NCI-H1417 treated with DMSO at 0.1 percent for 48 hours (cell line): ENCODE measurements at places on chromosomes 7 and 10.

DNA sequence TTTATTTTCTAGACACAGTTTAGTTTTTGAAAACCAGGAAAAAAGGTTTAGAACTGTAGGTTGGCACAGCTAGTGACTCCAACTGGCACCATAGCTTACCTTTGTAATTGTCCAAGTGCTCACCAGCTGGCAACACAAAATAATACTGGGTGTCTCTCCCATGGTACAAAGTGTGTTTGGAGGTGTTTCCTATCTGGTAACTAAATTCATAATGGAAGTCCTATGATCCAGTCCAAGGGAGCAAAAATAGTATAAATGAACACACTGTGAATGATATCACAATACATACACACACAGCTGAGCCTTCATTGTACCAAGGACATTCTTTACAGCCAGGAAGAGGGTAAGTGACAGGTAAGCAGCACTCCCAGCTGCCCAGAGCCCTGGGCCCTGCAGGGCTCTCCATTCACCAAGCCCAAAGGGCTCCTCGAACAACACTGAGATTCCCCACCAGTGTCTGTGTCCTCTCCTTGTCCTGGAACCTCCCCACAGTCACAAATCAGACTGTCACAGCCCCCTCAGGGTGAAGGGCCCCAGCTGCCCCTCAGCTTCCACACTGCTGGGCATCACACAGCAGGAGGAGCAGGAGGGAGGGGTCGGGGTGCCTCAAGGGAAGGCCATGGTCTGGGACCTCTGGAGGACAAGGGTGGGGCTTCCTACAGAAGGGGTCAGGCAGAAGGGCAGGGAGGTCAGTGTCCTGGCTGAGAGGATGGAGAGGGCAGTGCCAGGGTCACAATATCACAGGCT is 72.1 kb downstream of the PKD1L1 start:
- no peak for DNase-seq

- no peak for DNase-seq
These were observed 55.9 kb downstream of the ATXN7L1 start for GRCh38 chr7:105820363-105821066.

DNA sequence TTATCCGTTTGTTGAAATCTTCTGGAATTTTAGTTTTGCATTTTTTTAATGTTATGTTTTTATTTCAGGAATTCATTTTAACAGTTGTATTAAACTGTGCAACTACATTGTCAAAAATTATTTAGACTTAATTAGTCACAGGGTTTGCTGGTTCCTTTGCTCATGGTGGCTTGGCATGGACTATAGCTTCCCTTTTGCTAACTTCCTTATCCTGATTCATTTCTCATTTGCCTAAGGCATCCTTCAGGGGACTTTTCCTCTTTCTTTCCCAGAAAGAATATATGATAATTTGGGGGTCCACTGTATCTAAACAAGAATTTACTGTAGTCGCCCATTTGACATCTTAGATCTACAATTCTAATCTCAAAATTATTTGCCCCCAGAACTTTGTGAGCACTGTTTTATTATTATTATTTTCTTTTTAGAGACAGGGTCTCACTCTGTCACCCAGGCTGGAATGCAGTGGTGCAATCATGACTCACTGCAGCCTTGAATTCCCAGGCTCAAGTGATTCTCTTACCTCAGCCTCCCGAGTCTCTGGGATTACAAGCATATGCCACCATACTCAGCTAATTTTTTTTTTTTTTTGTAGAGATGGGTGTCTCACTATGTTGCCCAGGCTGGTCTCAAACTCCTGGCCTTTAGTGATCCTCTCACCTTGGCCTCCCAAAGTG is 13.9 kb downstream of the FIGNL1 start:
- DNase-seq: no peak

DNA sequence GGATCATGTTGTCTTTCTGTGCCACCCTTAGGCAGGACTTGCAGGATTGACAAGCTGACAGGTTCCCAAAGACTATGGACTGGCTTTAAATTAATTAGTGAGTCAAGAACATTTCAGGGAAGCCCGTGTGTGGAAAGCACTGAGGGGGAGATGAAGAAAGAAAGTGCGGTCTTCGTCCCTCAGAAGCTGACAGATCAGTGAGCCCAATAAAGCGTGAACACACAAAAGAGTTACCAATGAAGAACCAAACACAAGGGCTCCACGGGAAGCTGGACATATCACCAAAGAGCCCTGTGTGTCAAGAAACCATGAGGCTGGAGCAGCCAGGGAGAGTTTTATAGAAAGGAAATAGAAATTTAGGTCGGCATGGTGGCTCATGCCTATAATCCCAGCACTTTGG is 725.8 kb downstream of the PARD3 start:
- no peak for DNase-seq

DNA sequence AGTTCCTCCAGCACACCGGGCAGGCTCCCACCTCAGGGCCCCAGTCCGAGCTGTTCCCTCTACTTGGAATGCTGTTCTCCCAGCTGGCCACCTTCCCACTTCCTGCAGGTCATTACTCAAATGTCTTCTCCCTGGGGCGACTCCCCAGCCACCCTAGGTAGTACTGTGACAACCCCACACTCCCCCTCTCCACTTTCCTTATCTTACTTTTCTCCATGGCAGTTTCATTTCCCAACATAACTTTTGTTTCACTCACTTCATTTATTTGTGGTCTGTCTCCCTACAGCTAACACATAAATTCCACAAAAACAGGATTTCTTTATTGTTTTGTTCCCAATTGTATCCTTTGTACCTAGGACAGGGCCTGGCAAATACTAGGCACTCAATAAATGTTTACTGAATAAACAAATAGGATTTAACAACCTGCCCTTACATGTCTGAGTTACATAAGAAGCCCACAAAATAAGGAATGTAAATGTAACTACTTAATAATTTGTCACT is 76.5 kb downstream of the JAZF1 start:
- DNase-seq: no peak

- DNase-seq: peak; percentile 95
These were observed 517.5 kb upstream of the GALNT17 start for GRCh38 chr7:70614237-70615045.

- DNase-seq: no peak
These were observed 12.8 kb upstream of the MMP21 start for GRCh38 chr10:125788156-125789034.

GRCh38 chr7:39464350-39465054 is 101.7 kb upstream of the YAE1 start:
- DNase-seq: no peak

DNA sequence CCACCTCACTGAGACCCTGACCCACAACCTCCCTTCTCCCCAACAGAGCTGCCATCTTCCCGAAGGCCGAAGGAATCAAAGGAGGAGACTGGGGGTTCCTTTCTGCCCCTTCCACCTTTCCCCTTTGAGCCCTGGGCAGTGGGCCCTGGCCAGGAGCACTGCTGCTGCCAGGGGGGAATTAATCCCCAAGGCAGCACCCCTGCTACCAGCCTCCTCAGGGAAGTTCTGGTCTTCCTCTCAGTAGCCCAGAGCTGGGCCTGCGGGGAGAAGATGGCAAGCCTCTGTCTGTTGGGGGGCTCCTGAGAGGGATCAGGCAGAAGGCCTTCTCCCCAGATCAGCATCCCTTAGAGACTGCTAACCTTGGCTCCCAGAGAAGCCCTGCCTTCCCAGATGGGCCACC is 25.5 kb downstream of the DPCD start:
- DNase-seq: no peak

DNA sequence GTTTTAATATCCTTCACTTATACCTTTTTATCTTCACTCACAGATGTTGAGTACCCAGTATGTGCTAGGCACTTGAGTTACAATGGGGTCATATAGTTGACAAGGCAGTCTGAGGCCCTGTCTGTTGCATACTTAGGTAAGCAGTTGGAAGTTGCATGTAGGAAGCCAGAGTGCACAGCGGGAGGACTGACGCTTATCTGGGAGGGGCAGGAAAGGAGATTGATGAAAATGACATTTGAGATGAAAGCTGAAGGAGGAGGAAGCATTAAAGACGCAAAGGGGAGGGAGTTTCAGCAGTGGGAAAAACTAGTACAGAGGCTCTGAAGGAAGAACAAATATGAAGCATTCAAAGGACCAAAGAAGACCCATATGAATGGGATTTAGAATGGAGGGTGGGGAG is 266.2 kb downstream of the HTR7 start:
- no peak for DNase-seq

- no peak for DNase-seq
These were observed 26.1 kb upstream of the RSU1 start for GRCh38 chr10:16843252-16843870.

- DNase-seq: no peak
These were observed 249.4 kb downstream of the CACNA2D1 start for GRCh38 chr7:82194016-82194643.

DNA sequence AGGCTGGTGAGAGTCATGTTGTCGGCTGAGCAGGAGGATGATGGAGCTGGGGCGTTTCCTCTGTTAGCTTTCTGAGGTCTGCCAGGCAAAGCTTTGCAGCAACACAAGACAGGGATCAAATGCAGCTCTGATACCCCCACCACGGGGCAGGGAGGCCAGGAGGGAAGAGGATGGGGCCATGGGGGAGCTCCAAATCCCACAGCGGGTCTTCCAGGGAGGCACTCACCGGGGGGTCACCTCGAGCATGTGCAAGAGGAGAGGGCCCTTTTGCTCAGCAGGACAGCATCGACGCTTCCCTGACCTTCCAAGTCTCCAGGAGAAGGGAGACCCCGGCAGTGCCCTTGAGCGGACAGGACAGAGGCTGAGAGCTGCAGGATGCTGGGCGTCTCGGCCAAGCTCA is 127.5 kb downstream of the WDR37 start:
- DNase-seq: no peak

- DNase-seq: no peak
These were observed 2.2 kb upstream of the INPP5F start for GRCh38 chr10:119723624-119724023.

DNA sequence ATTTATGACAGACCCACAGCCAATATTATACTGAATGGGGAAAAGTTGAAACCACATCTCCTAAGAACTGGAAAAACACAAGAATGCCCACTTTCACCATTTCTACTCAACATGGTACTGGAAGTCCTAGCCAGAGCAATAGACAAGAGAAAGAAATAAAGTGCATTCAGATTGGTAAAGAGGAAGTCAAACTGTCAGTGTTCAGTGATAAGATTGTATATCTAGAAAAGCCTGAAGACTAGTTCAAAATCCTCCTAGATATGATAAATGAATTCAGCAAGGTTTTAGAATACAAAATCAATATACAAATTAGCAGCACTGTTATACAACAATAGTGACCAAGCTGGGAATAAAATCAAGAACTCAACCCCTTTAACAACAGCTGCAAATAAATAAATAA is 6.9 kb upstream of the ZNF138 start:
- no peak for DNase-seq

DNA sequence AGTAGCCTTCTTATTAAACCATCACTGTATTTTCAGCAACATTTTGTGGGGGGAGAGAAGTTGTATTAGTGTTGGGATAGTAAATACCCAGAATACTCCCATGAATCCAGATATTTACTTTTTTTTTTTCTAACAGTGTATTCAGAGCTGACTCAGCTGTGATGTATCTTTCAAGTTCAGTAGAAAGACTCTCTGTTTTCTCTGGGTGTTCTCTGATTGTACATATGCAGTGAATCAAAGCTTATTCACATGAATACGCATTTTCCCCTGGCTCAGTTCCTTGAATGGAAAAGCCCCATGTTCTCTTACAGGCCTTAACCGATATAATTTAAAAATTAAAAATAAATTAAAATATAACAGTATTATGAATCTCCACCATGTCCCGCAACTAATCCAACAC is 1.3 kb downstream of the TFPI2 start:
- DNase-seq: no peak

- DNase-seq: no peak
These were observed 131.9 kb downstream of the CALCR start for GRCh38 chr7:93442478-93443224.

DNA sequence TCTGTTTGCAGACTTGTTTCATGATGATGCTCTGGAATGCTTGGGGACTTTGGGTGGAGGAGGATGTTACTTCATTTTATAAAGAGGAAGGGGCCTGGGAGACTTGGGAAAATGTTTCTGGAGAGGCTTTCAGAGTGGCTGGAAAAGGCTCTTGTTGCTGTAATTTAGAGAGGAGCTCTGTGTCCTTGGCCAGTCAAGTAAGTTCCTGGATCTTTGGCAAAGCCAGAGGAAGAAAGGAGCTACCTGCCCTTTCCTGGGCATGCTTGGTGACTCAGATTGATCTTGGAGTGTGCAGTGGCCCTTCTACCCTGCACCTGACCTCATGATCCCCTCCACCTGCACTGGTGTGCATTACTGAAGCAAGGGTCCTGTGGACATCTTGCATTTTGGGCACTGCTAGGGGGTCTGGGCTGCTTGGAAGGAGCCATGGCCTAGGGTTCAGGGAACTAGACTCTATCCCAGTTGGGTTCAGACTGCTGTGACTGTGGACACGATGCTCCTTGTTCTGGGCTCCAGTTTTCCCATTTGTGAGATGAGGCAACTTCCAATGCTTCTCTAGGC is 56.1 kb downstream of the ADCYAP1R1 start:
- DNase-seq: no peak

GRCh38 chr7:20735346-20736065 is 51.2 kb downstream of the SP8 start:
- no peak for DNase-seq

GRCh38 chr7:28955718-28956607 is 2.2 kb downstream of the TRIL start:
- DNase-seq: no peak

GRCh38 chr7:78863281-78863680 is 590.2 kb downstream of the MAGI2 start:
- no peak for DNase-seq

GRCh38 chr7:17771901-17772408 is 168.3 kb downstream of the SNX13 start:
- DNase-seq: no peak

DNA sequence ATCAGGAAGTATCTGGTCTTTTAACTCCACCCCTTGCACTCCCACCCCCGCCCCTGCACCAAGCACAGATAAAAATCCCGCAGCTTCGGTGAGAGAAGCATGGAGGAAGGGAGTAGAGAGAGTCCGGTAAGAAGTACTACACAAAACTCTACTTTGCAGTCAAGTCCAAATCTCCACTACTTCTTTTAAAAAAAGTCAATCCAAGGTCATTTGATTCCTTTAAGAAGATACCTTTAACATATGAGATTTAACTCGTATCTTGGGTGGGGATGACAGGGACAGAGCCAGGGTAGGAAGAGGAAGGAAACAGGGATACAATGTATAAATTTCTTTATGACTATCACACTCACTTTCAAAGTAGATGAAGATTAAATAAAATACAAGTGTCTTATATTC is 132.1 kb downstream of the NRBF2 start:
- DNase-seq: peak; percentile 9

- DNase-seq: no peak
These were observed 57.2 kb upstream of the BET1 start for GRCh38 chr7:94061326-94061725.
